ENCODE measurements at places on chromosomes 6 and 20. TPM values are rescaled to one million over a fixed set of nuclear protein-coding genes. Genes with fewer than 3 reads are reported as not detected.

Gene FRK
- 1.2 TPM for total RNA-seq

Gene C6orf163
- 0.17 TPM for total RNA-seq

Gene BMP5
- total RNA-seq = not detected

Gene SMPDL3A
- total RNA-seq = 3.0 TPM

Gene PLA2G7
- total RNA-seq = 0.06 TPM

Gene TRIM40
- not detected for total RNA-seq

Gene ANGPT4
- 0.01 TPM for total RNA-seq

Gene MUCL3
- total RNA-seq = 0.06 TPM

Gene RIMS4
- total RNA-seq = 1.5 TPM

Gene BNIP5
- not detected for total RNA-seq

Gene DUSP15
- total RNA-seq = 1.1 TPM

Gene LINC00237
- total RNA-seq = not detected
